ENCODE measurements at places on chromosomes 4 and X. TPM values are rescaled to one million over a fixed set of nuclear protein-coding genes. Genes with fewer than 3 reads are reported as not detected.

CSN1S1 gene
- not detected for total RNA-seq

DNA sequence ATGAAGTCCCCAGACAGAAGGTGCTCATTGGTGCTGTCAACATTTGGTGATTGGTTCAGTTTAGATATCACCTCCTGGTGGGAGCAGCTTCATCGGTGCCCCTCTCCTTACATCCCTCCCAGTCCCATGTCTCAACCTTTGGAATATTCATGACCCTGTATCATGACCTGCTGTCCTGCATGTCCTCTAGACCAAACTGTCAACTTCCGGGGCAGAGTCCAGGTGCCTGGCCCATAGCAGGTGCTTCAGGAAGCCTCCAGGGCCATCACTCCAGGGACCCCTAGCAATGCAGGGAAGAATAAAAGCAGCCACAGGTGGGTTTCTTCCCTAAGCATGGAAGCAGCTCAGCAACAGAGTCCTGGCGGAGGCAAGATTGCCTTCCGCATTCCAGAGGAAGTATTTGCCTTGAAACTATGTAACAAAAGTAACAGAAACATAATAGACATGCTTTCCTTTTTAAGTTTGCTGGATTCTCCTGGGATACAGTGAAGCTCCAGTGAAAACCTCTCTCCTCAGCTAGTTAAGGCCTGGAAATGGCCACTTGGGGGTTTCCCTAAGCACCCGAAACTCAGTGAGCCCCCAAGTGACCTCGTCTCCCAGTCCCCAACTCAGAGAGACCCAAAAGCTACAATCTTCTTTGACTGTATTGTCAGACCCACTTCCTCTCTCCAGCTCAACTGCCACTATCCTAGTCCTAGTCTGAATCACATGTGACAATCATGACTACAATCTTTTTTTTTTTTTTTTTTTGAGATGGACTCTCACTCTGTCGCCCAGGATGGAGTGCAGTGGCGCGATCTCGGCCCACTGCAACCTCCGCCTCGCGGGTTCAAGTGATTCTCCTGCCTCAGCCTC lies 1.3 kb upstream of the ATP6AP1 start:
- no peak for DNase-seq

DNA sequence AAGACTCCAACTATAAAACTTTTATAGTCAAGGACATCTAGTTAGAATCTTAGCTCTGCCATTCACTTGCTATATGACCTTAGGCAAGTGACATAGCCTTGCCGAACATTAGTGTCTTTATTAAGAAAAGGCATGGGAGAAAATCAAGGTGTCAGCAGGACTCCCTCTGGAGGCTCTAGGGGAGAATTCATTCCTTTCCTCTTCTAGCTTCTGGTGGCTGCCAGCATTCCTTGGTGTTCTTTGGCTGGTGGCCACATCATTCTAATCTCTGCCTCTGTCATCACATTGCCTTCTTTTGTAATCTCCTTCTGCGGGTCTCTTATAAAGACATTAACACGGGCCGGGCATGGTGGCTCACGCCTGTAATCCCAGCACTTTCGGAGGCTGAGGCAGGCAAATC lies 99.8 kb downstream of the PPP1R2C start:
- no peak for DNase-seq

GRCh38 chr4:98493296-98493695 lies 165.1 kb downstream of the TSPAN5 start:
- no peak for DNase-seq

DNA sequence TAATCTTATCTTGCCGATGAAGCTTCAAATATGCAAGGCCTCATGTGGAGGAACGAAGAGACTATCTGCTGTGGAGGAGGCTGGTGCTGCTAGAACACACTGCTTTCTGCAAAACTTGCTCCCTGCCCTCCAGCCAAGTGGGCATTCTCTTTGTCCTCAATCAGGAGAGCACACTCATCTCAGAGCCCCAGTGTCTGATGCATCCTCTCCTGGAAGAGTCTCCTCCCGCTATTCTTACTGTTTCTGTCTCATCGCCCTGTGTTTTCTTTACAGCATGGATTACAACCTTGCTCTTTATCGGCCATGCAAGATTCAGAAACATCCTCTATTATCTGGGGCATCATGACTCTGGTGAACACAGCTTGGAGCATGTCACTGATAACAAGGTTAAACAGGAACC lies 68.2 kb upstream of the MTNR1A start:
- no peak for DNase-seq

PPP2R2C gene
- total RNA-seq = 4.6 TPM

ZNF157 gene
- 0.19 TPM for total RNA-seq

DNA sequence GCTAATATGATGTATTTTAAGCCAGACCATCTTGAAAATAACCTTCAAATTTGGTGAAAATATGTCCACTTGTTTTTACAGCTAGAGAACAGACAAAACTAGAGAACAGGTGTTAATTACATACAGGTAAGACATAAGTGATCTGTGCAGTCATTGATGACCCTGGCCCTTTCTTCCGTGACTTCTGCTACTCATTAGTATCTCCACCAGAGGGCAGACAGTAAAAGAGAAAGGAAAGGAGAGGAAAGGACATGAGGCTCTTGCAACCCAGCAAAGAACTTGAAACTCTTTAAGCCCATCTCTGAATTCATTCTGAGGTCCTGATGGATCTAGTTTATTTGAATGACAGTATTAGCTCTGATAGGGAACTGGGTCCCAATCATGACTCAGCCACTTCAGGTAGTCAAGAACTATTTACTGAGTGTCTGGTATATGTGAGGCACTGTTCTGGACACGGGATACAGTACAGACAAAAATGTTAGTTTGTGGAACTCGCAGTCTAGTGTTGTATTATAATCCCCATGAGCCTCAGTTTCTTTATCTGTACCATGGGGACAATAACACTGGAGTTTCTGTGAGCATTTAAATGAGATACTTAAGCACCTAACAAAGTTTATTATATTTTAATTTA lies 121.0 kb upstream of the TEX13D start:
- no peak for DNase-seq

DNA sequence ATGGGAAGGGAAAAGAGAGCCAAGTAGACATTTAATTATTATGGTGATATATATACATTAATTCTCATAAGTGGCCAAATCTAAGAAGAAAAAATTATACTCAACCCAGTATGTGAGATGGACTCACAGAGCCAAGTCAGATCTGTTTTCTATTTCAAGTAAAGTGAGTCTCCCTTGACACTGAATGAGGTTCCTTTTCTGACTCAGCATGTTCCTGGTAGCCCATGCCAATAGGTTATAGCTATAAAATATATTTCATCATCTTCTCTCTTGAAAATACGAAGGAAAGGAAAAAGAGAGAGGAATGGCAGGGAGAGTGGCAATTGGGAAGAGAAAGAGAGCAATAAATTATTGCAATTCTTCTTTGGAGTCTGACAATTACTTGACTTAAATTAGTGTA lies 68.8 kb upstream of the GRIA2 start:
- DNase-seq = no peak
